Stimulated activated CD4-positive, alpha-beta T cell treated with anti-CD3 and anti-CD28 coated beads, Interleukin-15, amount 100 ng/mL, for 48 hours (primary cell): ENCODE measurements at places on chromosomes 7 and 10.
A peak's percentile ranks its signal among the peaks of the same experiment; 100 is the strongest.

DNA sequence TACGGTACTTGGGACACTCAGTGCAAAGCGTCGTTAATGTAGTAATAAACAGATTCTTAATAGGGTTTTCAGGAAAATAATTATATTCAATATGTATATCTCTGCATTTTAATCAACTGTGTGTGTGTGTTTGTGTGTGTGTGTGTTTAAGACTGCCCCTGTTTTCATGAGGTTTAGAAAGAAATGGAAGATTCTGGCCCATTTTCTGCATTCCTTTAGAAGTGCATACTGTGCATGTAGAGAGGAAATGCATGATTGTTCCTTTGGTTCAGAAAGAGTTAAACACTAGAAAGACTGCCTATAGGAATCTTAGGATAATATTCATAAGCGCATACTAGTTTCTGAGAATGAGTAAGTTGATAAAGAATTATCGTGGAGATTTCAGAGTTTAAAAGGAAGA, 975 bp downstream of the CNTNAP2 start:
- no peak for DNase-seq

GRCh38 chr7:13262929-13263530, 575.6 kb downstream of the ARL4A start:
- no peak for DNase-seq

- DNase-seq: peak; percentile 26
Measured at GRCh38 chr7:106126170-106126938, 14.2 kb upstream of the SYPL1 start.

GRCh38 chr7:80105701-80106408, 28.8 kb upstream of the GNAI1 start:
- no peak for DNase-seq

DNA sequence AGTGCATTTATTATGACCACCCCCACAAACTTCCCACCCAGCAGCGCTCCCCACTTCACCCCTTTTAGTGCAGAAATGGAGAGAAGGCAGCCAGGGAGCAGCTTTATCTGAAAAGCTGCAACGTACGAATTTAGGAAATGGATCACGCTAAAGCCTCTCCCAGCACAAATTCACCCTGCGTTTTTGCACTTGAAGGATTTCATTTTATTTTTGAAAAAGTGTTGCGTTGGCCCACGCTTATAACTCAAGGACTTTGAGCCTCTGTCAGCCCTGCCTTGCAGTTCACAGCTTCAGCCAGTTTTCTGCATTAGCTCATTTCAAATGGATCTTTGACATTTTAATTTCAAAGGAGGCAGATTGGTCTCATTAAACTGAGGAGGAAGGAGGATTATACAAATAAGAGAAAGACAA, 556.1 kb downstream of the KCNMA1 start:
- no peak for DNase-seq

- no peak for DNase-seq
Measured at GRCh38 chr10:1199897-1200721, 143.9 kb downstream of the WDR37 start.

- DNase-seq: no peak
Measured at GRCh38 chr7:155918720-155919390, 106.6 kb upstream of the SHH start.

DNA sequence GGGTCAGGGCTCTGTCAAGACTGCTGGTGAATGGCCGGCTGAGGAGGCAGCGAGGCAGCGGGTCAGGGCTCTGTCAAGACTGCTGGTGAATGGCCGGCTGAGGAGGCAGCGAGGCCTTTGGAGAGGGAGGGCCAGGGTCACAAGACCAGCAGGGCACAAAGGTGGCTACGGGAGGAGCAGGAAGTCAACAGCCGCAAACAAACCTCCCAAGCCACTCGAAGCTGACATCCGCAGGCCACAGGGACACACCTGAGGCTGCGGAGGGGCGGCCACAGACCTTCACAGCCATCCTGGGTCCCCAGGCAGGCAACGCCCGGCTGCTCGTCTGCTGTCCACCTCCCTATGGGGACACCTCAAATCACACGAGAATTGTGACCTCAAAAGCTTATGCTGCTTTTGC, 8.9 kb upstream of the GPER1 start:
- DNase-seq: no peak

- DNase-seq: no peak
Measured at GRCh38 chr7:47088329-47089067, 493.4 kb downstream of the TNS3 start.

DNA sequence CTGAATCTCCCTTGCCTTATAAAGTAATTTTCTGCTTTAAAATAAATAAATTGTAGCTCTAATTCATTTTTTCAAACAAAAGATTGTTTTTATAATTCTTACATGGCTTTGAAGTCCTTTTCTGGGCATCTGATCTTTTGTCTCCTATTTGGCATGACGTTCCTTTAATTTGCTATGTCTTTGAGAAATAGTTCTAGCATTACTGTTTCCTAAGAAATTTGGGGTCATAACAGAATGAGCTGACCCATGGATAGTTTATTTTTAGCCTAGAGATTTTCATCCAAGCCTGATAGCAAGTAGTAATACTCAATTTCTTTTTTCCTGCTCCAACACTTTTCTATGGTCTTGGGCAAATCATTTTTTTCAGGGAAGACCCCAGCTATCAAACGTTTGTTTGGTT, 31.4 kb downstream of the CCDC71L start:
- DNase-seq: no peak

- DNase-seq: peak; percentile 50
Measured at GRCh38 chr7:2510909-2511768, 8.4 kb upstream of the LFNG start.

DNA sequence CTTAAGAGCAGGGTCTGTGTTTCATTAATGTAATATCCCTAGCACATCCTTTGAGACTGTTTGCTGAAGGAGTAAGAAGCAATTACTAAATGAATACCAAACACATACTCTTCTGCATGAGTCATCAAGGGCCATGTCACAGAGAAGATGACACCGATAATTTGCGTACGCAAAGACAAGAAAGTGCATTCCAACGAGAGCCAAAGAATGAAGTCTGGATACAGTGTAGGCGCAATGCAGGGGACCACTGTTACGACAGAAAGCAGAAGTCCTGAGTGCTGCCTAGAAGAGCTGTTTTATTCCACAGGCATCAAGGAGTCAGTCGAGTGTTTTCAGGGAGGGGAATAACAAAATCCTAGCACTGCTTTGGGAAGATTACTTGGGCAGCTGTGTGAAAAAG, 62.7 kb downstream of the VPS41 start:
- no peak for DNase-seq

- DNase-seq: no peak
Measured at GRCh38 chr7:157000741-157001653, 9.5 kb downstream of the MNX1 start.

DNA sequence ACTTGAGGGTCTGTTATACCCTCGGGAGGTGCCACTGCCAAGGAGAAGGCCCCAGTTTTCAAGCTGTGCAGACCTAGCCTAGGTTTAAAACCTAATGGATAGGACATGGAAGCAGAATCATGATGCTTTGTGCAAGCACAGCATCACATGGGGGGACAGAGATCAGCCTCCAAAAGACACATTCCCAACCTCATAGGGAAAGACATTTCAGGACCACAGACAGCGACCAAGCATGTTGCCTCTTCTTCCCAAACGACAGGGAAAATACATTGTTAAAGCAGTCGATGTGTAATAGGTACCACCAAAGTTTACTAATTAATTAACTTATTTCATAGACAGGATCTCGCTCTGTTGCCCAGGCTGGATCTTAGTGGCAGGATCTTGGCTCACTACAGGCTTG, 573.9 kb downstream of the TCERG1L start:
- no peak for DNase-seq

GRCh38 chr7:131157530-131158243, 170.0 kb upstream of the MKLN1 start:
- no peak for DNase-seq

DNA sequence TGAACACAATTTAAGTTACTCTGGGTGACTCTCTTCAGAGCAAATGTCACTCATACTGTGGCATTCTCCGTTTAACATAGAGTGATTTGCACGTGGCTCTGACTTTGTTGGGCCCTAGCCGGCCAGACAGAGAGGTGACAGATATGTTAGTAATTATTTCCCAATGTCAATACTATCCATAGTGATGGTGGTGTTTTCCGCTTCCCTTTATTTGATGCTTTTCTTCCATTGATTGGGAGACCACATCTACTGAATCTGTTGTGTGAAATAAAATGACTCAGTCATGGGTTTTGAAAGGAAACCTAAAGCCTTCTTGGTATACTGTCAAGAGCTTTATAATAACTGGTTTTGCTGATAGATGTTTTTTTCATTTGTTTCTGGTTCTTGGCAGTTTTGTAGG, 7.4 kb downstream of the AVL9 start:
- DNase-seq: no peak

DNA sequence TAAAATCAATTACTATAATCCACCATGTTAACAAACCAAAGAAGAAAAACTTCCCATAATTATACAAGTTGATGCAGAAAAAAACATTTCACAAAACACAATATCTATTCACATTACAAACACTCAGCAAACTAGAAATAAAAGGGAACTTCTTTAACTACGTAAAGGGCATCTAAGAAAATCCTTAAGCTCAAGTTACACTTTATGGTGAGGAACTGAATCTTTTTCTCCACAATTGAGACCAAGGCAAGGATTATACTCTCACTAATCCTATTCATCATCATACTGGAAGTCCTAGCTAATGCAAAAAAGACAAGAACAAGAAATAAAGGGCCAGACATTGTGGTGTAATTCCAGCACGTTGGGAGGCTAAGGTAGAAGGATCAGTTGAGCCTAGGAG, 159.9 kb downstream of the ZNF365 start:
- DNase-seq: no peak

- no peak for DNase-seq
Measured at GRCh38 chr10:5904227-5904626, 14.2 kb downstream of the FBH1 start.

- no peak for DNase-seq
Measured at GRCh38 chr7:24356718-24357386, 72.9 kb downstream of the NPY start.

GRCh38 chr10:6643962-6644361, 63.9 kb upstream of the PRKCQ start:
- no peak for DNase-seq

DNA sequence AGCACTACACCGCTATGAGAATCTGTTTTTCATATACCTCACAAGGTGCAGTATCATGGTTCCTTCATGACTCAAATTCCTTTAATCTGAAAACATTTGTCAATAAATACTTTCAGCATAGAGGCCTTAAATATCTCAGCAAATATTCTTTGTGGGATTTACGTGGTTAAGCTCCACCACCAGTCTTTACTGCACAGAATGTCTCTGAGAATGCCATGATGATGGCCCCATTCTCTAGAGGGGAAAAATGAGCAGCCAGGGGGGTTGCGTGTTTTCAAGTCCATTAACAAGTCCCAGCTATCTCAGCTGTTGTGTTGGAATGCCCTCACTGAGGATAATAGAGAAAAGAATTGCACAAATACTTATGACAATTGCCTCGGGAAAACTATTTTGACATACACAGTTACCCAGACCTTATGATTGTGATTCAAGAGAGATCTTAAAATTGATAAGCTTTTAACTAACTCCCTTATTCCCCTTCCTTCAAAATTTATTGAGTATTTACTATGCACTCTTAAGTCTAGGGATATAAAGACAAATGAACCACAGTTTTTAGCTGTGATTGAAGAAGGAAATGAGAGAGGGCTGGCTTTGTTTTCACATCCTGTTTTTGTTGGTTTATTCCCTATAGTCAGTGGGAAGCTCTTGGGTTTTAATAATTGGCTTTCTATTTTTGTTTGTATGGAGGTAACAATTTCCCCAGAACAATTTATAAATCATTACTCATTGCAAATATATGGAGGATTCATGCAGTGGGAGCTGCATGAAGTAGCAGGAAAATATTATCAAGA, 176.5 kb upstream of the VWC2 start:
- no peak for DNase-seq

- DNase-seq: no peak
Measured at GRCh38 chr10:132104062-132104461, 38.3 kb downstream of the JAKMIP3 start.

DNA sequence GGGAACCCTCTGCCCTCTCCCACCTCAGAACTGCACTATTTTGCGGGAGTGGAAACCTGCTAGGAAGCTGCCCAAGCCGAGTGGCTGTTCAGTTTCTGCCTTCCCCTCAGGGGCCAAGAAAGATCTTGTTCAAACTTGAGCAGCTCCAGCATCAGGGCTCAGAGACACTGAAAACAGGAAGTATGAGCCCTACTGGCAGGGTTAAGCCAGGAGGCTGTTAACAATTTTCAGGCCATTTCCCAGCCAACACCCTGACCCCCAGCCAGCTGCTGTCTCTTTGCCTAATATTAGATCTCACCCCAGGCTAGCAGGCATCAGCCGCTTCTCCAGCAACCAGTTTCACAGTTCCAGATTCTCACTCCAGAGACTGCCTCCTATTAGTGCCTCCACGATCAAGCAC, 9.2 kb downstream of the PLAU start:
- DNase-seq: no peak

GRCh38 chr10:58885686-58886345, 290.6 kb upstream of the PHYHIPL start:
- DNase-seq: no peak

GRCh38 chr10:103473261-103473671, 5.8 kb downstream of the CALHM3 start:
- no peak for DNase-seq

- DNase-seq: no peak
Measured at GRCh38 chr7:99949645-99950228, 20.3 kb upstream of the GJC3 start.

DNA sequence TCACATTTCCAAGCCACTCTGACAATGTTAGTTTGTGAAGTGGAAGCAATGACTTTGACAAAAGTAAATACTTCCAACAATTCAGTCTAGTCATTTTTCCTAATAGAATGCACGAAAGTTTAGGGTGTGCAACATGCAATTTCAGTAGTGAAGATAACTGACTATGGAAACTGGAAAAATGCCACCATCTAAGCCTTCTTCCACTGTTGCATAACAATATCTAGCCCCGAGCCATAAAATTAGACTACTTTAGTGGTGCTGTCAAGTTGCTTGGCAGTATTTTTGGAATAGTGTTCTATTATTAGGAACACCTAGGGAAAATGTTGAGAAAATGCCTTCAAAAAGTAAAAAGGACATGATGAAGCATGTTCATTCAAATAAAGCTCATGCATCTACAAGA, 17.9 kb downstream of the SEMA3A start:
- no peak for DNase-seq

- no peak for DNase-seq
Measured at GRCh38 chr10:44755481-44755880, 155.7 kb upstream of the TMEM72 start.
